ENCODE measurements at places on chromosomes 1 and 21.

- no peak for ATAC-seq
Observed at GRCh38 chr1:158150523-158150922, 30.2 kb upstream of the CD1D start.

DNA sequence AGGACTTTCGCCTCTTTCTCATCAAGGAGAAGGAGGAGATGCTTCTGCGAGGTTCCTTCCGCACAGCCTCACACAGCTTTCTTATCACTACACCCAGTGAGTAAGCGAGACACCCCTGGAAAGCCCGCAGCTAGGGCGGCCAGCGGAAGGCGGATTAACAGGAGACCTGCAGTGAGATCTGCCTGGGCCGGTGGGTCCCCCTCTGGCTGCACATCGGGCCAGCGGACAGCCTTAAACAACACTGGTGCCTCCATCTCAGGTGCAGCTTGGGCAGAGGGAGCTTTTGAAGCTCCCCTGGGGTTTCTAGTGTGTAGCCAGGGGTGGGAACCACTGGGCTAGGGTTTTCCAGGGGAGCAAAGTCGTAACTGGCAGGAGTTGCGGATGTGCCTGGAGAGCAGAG is 17.5 kb upstream of the MTARC1 start:
- no peak for ATAC-seq

DNA sequence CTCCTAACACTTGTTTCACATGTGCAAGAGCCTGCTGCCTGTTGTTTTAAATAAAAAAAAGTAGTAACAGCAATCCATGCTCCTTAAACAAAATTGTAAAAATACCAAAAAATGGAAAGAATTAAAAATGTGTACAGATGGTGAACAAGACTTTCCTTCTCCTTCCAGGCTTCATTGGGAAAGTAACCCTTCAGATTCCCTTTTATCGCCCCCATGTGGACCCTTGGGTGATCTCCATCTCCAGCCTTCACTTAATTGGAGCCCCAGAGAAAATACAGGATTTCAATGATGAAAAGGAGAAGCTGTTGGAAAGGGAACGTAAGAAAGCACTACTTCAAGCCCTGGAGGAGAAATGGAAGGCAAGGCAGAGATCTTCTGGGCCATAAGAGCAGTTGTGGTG is 14.2 kb downstream of the VPS13D start:
- peak; percentile 56 for ATAC-seq

DNA sequence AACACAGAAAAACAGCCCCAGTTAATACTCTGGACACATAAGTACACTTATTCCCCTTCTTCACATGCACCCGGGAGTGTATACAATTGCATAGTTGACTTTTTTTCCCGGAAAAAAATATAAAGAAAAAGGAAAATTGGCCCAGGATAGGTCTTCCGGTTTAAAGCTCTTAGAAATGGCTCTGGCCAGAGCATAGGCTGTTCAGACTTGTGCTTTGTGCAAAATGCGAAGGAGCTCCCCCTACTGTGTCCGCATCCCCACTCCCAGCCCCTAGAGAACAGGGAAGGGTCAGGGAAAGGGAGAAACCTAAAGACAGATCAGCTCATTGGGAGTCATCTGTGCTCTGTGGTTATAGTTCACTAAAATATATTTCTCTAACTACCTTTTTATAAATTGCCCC is 5.5 kb upstream of the MTMR11 start:
- peak; percentile 48 for ATAC-seq

DNA sequence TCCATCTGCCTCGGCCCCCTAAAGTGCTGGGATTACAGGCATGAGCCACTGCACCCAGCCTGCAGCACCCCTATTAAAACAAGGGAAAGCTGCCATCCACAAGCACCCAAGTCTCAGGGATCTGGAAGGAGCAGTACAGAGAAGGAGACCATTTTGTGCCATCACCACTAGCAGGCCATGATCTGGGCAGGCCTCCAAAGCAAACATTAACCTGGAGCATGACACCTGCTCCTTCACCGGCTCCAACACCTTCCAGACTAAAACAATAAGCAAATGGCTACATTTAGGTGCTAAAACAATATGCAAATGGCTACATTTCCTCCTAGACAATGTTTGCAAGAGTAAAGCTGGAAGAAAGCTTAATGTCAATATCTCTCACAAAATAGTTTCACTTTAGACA is 16.7 kb downstream of the MEAF6 start:
- ATAC-seq: no peak

DNA sequence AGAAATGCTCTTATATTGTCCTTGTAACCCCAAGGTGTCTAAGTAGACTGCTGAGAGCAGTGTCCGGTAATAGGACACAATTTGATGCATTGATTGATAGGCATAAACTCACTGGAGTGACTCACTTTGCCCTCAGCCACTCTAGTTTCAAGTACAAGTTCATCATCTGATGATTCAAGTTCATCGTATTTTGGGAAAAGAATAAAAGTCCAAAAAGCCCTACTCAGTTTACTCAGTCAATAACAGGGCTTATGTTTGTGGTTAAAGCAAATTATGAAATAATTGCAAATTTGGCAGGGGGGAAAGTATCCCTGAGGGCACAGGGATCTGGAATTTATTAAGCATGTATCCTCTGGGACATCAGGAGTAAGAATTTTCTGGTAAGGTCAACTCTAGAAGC is 7.6 kb upstream of the ATF3 start:
- no peak for ATAC-seq

DNA sequence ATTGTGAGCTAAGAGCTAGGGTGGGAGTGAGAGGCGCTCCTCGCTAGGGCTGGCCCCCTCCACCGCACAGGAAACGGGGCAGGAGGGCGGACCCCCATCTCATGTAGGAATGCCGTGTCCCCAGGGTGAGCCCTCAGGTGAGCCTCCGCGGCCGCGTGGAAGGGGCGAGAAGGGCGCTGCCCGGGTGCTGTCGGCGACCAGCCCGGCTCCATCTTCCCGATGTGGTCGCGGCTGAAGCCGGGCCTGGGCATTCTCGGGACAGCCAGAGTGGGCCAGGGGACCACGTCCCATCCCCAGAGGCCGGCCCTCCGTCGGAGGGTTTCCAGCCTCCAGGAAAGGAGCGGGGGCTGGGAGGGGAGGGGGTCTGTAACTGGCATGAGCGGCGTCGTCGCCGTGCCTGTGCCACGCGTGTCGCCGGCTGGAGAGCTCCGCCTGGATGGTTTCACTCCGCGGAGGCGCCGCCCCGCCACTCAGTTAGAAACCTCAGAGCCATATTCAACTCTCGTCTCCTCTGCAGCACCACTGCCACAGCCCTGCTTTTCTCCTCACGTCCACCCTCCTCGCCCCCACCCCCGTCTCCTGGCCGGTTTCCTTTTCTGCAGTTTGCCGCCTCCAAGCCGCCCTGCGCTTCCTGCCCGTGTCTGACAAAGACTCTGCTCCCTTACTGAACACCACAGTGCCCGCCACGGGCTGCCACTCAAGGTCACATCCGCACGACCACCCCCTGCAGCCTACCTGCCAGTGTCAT is at the start of gene TMEM269:
TMEM269 (plus strand) TSS at position 46 of the 748 bp plus-strand sequence. CDS start 4,903 bp downstream, outside the sequence.
- ATAC-seq: no peak

DNA sequence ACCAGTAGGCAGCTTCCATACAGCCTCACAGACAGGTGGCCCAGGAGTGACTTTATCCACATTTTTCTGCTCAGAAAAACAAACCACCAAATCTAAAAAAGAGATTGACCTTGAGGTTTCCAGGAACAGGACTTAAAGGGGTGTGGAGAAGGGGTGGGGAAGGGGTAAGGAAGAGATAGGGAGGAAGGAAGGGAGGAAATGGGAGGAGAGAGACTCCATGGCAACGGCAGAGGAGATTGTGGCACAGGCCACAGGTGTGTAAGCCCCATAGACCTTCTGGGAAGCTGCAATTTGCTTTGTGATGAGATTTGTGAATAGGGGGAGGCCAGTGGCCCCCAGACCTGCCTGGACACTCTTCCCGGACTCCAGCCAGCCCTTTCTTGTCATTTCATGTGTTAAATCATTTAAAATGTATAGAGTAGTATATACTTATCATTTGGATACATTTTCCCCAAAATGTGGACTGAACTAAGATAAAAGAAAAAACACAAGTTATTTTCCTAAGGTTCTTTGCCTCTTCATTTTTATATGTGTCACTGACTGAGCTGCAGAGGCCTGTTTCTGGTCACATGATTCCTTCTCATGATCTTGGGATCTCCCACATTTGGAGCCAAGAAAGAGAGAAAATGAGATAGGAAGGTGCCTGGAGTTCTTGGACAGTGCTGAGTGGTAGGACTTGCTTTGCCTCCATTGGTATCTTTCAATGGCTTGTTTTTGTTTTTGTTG is 55.5 kb downstream of the CLIC6 start:
- ATAC-seq: no peak

GRCh38 chr1:202615501-202616354 is 94.5 kb downstream of the SYT2 start:
- ATAC-seq: peak; percentile 87

GRCh38 chr1:199242147-199242546 is 603.3 kb downstream of the PTPRC start:
- no peak for ATAC-seq

GRCh38 chr1:185249563-185249962 is 67.5 kb downstream of the IVNS1ABP start:
- ATAC-seq: no peak

DNA sequence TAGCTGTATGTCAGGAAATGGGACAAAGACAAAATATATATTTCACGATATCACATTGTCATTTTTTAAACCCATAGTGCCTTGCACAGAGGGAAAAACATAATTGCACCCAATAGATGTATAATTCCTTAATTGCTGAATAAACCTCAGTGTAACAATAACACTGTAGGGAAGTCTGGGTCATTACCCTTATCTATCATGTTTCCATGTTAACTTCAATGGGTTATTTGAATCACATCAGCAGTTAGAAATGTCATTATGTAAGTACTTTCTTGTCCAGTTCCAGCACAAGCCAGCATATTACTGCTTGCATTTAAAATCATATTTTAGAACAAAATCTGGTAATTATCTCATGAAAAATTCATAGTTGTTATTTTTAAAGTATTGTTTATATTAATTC is 222.7 kb downstream of the HMCN1 start:
- ATAC-seq: no peak

DNA sequence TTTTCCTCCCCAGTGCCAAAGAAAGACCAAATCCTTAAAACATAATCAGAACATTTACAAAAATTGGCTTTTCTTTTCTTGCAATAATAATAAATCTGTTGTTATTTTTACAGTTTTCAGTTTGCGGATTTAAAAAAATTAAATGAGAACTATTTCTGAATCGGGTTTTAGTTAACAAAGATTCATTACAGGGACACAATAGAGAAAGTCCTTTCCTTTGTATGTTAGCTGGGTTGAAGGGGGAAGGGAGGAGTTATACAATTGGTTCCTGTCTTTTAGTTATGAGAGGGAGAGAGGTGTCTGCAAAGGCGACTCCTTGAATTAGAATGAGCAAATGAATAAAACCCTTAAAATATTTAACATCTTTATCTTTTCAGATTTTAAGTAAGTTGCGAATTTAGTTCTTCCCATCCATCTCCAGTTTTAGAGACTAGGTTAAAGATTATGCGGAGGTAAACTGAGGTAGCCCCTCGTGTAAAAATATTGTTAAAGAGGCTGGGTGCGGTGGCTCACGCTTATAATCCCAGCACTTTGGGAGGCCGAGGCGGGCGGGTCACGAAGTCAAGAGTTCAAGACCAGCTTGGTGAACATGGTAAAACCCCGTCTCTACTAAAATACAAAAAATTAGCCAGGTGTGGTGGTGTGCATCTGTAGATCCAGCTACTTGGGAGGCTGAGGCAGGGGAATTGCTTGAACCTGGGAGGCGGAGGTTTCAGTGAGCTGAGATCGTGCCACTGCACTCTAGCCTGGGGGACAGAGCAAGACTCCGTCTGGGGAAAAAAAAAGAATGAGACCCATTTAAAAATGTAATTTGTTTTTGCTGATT is 3.9 kb downstream of the SPEN start:
- no peak for ATAC-seq

DNA sequence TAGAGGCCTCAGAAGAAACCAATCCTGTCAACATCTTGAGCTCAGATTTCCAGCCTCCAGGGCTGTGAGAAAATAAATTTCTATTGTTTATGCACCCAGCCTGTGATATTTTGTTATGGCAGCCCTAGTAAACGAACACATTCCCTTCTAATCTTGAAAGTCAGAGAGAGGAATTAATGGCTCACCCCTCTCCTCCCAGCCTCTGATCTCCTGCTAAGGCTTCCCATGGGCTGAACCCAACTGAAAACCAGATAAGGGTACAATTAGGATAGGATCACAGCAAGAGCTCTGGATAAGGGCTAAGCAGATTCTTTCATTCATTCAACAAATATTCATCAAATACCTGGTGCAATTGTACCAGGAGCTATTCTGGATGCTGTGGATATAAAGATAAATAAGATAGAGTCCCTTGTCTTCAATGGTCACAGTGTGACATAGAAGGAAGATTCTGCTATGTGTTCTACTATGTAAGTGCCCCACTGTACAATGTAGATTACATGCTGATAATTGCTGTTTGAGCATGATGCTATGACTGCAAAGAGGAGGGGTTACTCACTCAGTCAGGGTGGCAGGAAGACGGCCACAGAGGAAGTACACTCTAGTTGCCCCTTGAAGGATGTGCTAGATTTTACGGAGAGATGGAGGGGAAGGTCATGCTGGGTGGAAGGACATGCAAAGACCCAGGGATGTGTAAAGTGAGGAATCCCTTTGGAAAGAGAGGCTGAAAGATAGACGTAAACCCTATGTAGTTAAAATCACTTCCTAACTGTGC is 203.3 kb upstream of the JUN start:
- ATAC-seq: no peak

- ATAC-seq: peak; percentile 41
Observed at GRCh38 chr1:75449998-75450397, 160.9 kb downstream of the SLC44A5 start.

GRCh38 chr1:103516283-103516682 is 9.2 kb upstream of the RNPC3 start:
- no peak for ATAC-seq

GRCh38 chr1:145711213-145711651 is 4.1 kb upstream of the PDZK1 start:
- peak; percentile 34 for ATAC-seq

DNA sequence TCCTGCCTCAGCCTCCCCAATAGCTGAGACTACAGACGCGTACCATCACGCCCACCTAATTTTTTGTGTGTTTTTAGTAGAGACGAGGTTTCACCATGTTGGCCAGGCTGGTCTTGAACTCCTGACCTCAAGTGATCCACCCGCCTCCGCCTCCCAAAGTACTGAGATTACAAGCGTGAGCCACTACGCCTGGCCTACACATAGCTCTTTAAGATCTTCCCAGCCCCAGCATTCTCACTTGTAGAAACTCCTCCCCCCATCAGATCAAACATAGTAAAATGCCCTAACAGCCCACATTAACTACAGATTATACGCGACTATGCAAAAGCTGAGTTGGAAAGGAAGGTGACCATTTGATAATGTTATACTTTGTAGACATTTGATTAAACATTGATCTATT is 634.8 kb downstream of the MATN1 start:
- no peak for ATAC-seq

DNA sequence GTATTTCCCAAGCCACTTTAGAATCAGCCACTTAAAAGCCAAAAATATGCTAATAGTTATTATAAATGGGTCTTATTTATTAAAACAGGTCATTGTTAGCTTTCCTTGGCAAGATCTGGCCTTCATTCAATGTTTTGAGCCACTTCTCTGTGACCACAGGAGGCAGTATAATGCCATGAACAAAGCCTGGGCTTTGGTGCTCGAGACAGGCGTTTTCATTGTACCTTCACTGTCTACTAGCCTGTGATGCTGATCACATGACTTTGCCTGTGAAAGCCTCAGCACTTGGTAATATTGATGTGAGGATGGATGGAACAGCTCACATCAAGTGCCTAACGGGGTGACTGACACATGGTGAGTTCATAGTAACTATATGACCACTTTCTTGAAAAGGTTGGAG is 217.0 kb downstream of the RWDD3 start:
- ATAC-seq: no peak
